Effector memory CD4-positive, alpha-beta T cell (primary cell): ENCODE measurements at places on chromosomes 13 and 19.
A peak's percentile ranks its signal among the peaks of the same experiment; 100 is the strongest.

DNA sequence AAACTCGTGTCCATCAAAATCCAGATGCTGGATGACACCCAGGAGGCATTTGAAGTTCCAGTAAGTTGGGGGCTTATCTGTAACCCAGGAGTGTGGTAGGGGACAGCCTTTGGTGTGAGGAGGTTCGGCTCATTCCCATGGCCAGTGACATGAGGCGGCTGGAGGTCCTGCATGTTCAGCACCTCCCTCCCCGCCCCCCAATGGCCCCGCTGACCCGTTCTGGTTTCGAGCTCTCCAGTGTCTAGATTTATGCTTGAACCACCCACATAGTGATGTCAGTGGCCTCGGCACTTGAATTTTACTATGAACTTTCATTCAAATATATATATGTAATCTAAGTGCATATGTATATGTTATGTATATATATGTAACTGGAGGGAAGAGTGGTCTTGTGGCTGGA, 36.3 kb upstream of the RNF113B start:
- DNase-seq, result no peak

- DNase-seq, result no peak
Measured at GRCh38 chr19:17625980-17626379, 62.2 kb downstream of the UNC13A start.

- DNase-seq, result no peak
Measured at GRCh38 chr13:79604752-79605151, 123.8 kb downstream of the NDFIP2 start.

- DNase-seq, result peak; percentile 75
Measured at GRCh38 chr19:10580979-10581631, 6.0 kb downstream of the AP1M2 start.

GRCh38 chr19:35987571-35987896, 7.5 kb upstream of the SDHAF1 start:
- no peak for DNase-seq

GRCh38 chr19:18419195-18419698, at the start of gene SSBP4:
Gene SSBP4, plus strand, starts transcription at chr19:18419398. Its CDS starts 251 bp downstream, at chr19:18419649.
- DNase-seq, result peak; percentile 61

DNA sequence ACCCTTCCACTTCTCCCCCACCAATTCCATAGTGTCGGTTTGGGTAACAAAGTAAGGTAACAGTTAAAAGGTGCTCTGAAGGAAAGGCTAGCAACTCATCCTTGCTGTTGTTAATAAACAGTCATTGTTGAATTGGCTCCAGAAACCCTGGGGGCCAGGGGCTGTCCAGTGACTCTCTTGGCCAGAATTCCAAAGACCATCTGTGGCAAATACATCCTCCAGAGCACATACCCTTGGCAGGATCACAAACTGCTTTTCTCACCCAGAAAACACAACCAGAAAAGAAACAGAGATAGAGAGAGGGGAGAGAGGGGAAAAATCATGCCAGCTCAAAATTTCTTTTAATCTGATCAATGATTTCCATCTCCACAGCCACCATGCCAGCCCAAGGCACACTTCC, 22.1 kb downstream of the CACNA1A start:
- no peak for DNase-seq

GRCh38 chr13:36840718-36841250, 21.8 kb downstream of the RFXAP start:
- DNase-seq, result no peak
